Uterus (tissue), 4 donors: ENCODE measurements at places on chromosomes 1 and 21. TPM values are rescaled to one million over a fixed set of nuclear protein-coding genes. Genes with fewer than 3 reads are reported as not detected.
A peak's percentile ranks its signal among the peaks of the same experiment; 100 is the strongest.

DNA sequence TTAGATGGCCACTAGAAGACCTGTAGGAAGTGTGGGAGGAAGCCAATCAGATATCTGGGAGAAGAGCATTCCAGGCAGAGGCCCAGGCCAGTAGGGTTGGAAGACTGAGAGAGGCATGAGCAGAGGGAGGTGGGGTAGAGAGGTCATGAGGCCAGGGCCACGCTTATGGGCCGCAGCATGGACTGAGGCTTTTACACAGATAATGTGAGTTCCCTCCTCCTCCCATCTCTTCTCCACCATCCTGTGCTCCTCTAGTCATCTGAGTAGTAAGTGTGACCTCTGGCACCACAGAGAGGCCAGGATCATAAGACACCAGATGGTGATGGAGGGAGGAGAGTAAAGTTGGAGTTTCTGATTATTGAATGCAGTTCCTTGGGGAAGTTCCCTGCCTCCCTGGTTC lies 17.1 kb downstream of the TTC22 start:
- H3K4me3 ChIP-seq: no peak overlapping the region
- no peak for DNase-seq
- no peaks in the 10 kb centered on the region for H3K36me3 ChIP-seq
- H3K4me1 ChIP-seq: no peaks in the 10 kb centered on the region
- H3K27ac ChIP-seq: no peak overlapping the region

DNA sequence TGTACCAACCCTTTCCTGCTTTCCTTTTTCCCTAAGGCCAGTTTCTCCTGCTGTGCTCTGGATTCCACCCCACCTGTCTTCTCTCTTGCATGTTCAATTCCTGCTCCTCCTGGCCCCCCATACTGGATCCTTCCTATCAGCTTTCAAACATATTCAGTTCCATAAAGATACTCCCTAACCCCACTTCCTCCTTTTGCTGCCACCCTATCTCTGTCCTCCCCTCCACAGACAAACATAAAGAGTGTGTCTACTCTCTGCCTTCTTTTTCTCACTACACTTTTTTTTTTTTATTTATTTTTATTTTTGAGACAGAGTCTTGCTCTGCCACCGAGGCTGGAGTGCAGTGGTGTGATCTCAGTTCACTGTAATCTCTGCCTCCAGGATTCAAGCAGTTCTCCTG lies 16.9 kb upstream of the RPF1 start:
- H3K27ac ChIP-seq: no peak overlapping the region
- no peaks in the 10 kb centered on the region for H3K27me3 ChIP-seq
- no peaks in the 10 kb centered on the region for H3K4me1 ChIP-seq
- DNase-seq: no peak

- no peaks in the 10 kb centered on the region for H3K36me3 ChIP-seq
- no peaks in the 10 kb centered on the region for H3K4me1 ChIP-seq
- H3K27me3 ChIP-seq: no peaks in the 10 kb centered on the region
- H3K4me3 ChIP-seq: no peak overlapping the region
- H3K27ac ChIP-seq: no peak overlapping the region
- DNase-seq: no peak
These were observed 717.4 kb upstream of the ZP4 start for GRCh38 chr1:238608144-238608543.

DNA sequence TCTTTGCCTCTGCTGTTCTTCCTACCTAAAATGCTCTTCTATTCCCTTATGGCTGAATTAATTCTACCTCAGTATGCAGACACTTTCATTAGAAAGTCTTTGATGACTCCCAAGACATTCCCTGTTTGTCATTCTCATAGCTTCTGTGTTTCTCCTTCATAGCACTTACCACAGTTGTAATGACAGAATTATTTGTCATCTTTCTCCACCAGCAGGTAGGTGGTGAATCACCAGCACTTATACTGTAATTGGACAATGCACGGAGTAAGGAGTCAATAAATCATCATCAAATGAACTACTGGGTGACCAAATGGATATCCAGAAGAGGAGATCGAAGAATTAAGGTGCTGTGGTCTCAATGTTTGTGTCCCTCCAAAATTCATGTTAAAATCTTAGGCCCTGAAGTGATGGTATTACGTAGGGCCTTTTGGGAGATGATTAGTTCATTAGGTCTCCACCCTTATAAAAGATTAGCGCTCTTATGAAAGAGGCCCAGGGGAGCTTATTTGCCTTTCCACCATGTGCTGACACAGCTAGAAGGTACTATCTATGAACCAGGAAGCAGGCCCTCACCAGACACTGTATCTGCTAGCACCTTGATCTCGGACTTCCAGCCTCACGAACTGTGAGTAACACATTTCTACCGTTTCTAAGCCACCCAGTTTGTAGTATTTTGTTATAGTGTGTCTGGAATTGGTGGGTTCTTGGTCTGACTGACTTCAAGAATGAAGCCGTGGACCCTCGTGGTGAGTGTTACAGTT lies 2.4 kb upstream of the CCT8 start:
- DNase-seq: no peak
- no peaks in the 10 kb centered on the region for H3K27me3 ChIP-seq
- no peak overlapping the region for H3K4me3 ChIP-seq
- H3K4me1 ChIP-seq: peaks cover 3% of the 10 kb centered on the region
- H3K27ac ChIP-seq: peak overlapping the region; percentile 86
- no peaks in the 10 kb centered on the region for H3K36me3 ChIP-seq

DNA sequence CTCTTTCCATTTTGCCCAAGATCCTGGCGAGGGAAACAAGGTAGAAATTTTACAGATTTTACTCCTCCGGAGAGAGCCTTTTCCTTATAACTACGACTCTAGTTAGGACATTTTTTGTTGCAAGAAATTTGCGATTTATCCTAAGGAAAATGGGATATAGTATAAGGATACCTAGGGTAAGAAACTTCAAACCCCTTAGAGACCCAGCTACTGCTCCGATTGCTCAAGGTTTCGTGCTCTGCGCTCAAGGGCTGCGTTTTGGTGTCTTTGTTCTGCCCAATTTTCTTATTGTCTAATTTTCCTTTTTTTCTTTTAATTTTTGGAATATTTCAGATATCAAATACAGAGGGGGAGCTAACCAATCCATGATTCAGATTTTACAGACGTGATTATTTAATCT lies 1.5 kb downstream of the TTC3 start:
- H3K4me3 ChIP-seq: peak overlapping the region; percentile 84
- peak overlapping the region; percentile 98 for H3K27ac ChIP-seq
- no peaks in the 10 kb centered on the region for H3K27me3 ChIP-seq
- no peak for DNase-seq
- H3K4me1 ChIP-seq: no peaks in the 10 kb centered on the region
- H3K36me3 ChIP-seq: no peaks in the 10 kb centered on the region

DNA sequence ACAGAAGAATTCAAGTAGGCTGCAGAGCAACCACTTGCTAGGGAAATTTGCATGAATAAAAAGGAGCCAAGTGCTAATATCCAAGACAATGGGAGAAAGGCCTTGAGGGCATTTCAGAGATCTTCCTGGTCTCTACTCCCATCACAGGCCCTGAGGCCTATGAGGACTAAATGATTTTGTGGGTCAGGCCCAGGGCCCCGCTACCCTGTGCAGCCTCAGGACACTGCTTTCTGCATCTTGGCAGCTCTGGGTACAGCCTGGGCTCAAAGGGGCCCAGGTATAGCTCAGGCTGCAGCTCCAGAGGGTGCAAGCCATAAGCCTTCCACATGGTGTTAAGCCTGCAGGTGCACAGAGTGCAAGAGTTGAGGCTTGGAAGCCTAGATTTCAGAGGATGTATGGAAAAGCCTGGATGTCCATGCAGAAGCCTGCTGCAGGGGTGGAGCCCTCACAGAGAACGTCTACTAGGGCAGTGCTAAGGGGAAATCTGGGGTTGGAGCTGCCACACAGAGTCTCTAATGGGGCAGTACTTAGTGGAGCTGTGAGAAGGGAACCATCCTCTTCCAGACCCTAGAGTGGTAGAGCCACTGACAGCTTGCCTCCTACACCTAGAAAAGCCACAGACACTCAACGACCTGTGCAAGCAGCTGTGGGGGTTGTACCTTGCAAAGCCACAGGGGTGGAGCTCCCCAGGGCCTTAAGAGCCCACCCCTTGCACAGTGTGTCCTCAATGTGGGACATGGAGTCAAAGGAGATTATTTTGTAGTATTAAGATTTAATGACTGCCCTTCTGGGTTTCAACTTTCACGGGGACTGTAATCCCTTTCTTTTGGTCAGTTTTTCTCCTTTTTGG lies 13.7 kb upstream of the ACTRT2 start:
- no peaks in the 10 kb centered on the region for H3K27me3 ChIP-seq
- no peak for DNase-seq
- H3K4me1 ChIP-seq: no peaks in the 10 kb centered on the region
- no peaks in the 10 kb centered on the region for H3K36me3 ChIP-seq
- no peak overlapping the region for H3K4me3 ChIP-seq

GRCh38 chr1:162217706-162218105 lies 148.2 kb downstream of the NOS1AP start:
- no peak overlapping the region for H3K27ac ChIP-seq
- H3K27me3 ChIP-seq: no peaks in the 10 kb centered on the region
- no peak overlapping the region for H3K4me3 ChIP-seq
- H3K4me1 ChIP-seq: no peaks in the 10 kb centered on the region
- no peaks in the 10 kb centered on the region for H3K36me3 ChIP-seq

The SPATA46 gene
- not detected for total RNA-seq

The TLR5 gene
- total RNA-seq: 9.9 TPM

The CNR2 gene
- 0.14 TPM for total RNA-seq

The COL8A2 gene
- total RNA-seq: 1.2 TPM

The PIGR gene
- total RNA-seq: 4.1 TPM

The SERTAD4 gene
- 7.4 TPM for total RNA-seq

The FAM72A gene
- not detected for total RNA-seq

The KISS1 gene
- total RNA-seq: not detected

The SERPINC1 gene
- total RNA-seq: not detected
